ENCODE measurements at places on chromosomes 13 and 19.
A peak's percentile ranks its signal among the peaks of the same experiment; 100 is the strongest.

- no peak for DNase-seq
Observed at GRCh38 chr13:95920485-95920884, 132.7 kb downstream of the UGGT2 start.

- DNase-seq: no peak
Observed at GRCh38 chr19:6378041-6378440, 2.3 kb upstream of the PSPN start.

GRCh38 chr13:23212671-23213070 lies 31.9 kb downstream of the SGCG start:
- no peak for DNase-seq

- no peak for DNase-seq
Observed at GRCh38 chr13:61684976-61685681, 269.5 kb upstream of the PCDH20 start.

DNA sequence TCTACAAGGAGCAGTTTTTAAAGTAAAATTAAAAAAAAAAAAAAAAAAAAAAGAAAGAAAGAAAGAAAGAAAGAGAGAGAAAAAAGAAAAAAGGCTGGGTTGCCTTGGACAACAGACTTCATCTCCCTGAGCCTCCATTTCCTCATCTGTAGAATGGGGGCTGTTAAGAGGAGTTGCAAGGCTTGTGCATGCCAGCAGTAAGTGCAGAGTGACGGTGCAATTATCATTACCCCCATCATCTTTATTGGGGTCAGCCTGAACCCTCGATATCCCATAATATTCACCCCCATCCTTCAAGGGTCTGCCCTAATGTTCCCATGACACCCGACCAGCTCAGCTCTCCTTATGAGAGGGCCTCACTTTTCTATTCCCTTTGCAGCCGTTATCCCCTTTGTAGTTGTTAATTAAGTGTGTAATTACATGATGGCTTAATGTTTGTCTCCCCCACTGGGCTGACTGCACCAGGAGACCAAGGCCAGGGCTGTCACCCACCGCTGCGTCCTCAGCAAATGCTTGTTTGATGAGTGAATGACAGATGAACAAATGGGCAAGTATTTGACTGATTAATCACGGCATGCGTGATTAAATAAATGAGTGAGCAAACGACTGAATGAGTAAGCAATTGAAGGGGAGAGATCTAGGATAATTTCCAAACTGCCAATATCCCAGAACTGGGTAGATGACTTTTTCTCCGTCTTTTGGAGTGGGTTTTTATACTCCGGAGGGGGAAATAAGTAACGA lies 10.1 kb downstream of the FOSB start:
- no peak for DNase-seq

- no peak for DNase-seq
Observed at GRCh38 chr13:76813891-76814290, 72.3 kb downstream of the KCTD12 start.

- peak; percentile 30 for DNase-seq
Observed at GRCh38 chr19:13277104-13277809, 127.0 kb downstream of the IER2 start.

- DNase-seq: no peak
Observed at GRCh38 chr13:99796175-99796819, 175.3 kb downstream of the ZIC5 start.

- DNase-seq: no peak
Observed at GRCh38 chr19:20787786-20788185, 11.7 kb downstream of the ZNF66 start.

DNA sequence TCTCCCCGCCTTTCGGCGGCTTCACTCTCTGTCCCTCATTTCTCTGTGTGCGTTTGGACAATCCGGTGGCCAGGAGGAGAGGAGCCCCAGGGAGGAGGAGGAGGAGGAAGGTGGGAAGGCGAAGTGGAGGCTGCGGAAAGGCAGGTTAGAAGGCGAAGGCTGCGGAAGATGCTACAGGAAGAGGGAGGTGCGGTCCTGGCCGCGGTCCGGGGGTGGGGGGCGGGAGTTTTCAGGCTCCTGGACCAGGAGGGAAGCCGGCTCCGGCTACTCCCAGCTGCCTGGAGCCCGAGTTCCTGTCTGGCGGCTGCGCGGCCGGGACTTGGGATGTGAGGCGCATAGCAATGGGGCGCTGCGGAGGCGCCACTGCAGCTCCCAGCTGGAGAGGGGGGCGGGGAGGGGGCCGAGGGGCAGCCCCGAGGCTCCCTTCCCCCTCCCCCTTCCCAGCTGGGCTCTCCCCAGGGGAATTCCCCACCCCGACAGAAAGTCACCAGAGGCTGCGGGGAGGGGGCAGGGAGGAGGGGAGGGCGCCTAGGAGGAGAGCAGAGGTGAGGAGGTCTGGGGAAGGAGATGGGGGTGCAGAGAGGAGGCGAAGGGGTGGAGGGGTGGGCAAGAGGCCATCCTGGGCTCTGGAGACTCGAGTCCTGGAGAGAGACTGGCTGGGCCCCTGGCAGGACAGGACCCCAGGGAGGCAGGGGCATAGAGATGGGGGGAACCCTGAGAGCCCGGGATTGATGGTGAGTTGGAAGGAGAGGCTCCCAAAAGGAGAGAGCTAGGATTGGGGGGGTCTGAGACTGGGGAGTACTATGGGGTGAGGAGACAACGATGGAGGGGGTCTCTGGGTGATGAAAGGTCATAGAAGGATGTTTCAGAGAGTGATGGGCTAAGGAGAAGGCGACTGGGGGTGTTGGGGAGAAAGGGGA lies 2.0 kb downstream of the LRRC4B start:
- no peak for DNase-seq

- peak; percentile 62 for DNase-seq
Observed at GRCh38 chr19:39502640-39503417, 4.1 kb downstream of the DLL3 start.

DNA sequence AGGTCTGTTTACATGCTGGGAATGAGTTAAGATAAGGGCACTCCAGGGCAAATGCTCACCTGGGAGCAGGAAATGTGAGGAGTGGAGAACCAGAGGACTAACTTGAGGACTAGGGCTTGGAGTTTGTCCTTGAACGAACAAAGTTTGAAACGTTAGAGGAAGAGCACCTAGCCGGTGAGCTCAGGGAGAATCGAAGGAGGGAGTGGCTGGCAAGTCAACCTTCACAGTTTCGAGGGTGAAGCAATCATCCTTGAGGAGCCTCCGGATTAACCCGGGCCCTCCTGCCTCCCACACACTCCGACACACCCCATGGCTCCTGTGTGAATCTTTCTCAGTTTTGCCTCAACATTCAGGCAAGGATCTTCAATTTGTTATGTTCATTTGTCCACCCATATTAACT lies 58.6 kb downstream of the LMO7 start:
- DNase-seq: no peak

DNA sequence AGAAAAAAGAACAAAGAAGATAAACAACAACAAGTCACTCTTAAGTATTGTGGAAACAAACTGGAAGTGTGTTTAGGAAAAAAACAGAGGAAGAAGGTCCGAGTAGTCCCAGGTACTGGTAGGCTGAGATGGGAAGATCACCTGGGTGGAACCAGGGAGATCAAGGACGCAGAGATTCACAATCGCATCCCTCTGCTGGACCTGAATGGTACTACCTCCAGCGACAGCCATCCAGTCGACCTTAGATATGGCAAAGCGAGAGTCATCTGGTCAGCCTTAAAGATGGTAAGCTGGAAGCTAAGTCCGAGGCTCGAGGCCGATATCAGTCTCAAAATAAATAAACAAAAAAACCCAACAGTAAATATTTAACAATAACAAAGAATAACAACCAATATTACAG lies 44.9 kb upstream of the ZNF91 start:
- DNase-seq: no peak

DNA sequence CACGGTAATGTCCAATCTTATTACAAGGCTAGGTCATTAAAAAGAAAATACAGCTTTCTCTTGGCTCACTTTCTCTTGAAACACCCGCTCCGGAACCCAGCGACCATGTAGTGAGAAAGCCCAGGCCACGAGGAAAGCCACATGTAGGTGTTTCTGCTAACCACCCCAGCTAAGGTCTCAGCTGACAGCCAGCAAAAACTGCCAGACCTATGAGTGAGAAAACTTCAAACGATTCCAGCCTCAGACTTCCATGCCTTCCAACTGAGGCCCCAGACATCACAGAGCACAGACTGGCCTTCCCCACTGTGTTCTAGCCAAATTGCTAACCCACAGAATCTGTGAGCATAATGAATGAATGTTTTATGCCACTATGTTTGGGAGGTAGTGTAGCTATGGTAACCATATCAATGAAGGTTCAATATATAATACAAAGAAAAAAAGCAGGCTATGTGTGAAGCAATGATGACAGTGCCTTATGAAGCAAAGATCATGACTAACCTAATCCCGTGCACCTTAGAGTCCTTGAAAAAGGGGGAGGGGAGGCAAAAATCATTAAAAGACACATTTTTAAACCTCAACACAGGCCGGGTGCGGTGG lies 11.9 kb upstream of the TPTE2 start:
- no peak for DNase-seq

DNA sequence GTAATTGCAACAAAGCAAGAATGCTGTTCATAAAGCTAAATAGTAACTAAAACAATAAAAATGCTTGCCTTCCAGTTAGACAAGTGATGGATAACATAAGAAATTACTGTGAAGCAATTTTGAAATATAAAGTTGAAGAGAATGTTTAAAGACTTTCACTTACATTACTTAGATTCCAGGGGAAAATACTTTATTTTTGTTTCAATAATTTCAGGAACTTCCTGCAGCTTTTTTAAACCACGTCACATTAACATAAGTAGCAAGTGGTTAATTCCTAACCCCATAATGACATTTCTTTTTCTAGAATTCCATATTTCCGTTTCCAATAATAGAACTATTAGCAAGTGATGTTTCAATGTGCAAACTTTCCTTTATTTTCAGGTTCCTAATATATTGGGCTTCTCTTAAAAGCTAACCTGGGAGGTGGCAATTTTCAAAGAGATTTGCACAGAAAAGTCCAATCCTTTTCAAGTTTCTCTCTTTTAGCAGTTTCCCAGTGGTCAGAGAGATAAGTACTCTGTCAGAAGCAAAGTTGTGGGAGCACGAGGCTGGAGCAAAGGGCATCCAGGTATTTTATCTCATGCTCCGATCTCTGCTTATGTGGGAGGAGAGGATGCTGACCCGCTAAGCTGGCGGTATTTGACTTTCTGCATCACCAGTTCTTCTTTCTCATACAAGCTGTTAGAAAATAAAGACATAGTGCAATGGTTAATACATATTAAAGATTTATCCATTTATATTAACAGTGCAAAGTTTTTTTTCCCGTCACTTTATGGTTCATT lies 1025.3 kb downstream of the EFNB2 start:
- no peak for DNase-seq

DNA sequence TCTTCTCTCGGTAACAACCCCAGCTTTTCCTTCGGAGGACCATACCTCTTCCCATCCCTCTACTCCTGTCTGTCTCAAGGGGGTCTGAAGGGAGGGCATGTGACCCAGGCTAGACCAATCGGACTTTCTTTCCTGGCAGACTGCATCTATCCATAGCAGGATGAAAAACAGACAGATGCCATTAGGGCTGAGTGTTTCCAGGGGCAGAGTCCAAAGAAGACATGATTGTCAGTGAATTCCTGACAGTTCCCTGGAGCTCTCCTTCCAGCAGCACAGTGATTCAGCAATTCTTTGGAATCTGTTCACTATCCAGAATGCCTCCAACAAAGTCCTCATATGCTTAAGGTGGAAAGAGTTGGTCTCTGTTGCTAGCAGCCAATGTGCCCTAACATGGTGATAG lies 189.8 kb downstream of the KCTD12 start:
- DNase-seq: no peak

GRCh38 chr19:2780284-2780683 lies 2.8 kb downstream of the SGTA start:
- no peak for DNase-seq

- DNase-seq: no peak
Observed at GRCh38 chr19:33032218-33032781, 32.4 kb downstream of the RHPN2 start.

DNA sequence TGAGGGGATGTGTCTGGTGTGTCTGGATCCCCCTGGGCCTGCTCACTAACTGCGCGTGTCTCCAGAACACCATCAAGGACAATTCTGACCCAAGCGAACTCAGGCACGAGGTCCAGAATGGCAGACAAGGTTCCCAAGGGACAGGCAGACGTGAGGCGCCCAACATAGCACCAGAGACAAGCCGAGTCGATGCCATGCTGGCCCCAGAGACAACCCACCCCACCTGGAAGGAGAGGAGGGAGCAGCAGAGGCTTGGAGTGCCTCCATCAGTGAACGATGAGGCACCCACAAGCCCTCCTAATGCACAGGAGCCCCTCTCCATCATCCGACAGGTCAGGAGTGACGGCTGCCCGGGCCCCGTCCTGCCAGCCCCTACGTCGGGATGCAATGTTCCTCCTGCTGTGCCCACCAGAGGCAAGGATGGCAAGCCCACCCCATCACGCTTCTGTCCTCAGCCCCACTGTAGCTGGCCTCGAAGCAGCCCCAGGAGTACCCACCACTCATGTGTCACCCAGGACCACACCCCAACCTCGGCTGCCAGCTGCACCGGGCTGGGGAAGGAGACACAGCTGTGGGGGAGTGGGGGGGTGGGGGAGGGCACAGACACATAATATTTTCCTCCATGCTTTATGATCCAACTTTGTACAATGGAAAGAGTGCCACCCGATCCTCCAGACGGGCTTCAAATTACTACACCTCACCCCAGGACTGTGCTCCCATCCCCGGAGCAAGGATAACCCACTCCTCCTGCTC lies 11.8 kb downstream of the AP3D1 start:
- no peak for DNase-seq

DNA sequence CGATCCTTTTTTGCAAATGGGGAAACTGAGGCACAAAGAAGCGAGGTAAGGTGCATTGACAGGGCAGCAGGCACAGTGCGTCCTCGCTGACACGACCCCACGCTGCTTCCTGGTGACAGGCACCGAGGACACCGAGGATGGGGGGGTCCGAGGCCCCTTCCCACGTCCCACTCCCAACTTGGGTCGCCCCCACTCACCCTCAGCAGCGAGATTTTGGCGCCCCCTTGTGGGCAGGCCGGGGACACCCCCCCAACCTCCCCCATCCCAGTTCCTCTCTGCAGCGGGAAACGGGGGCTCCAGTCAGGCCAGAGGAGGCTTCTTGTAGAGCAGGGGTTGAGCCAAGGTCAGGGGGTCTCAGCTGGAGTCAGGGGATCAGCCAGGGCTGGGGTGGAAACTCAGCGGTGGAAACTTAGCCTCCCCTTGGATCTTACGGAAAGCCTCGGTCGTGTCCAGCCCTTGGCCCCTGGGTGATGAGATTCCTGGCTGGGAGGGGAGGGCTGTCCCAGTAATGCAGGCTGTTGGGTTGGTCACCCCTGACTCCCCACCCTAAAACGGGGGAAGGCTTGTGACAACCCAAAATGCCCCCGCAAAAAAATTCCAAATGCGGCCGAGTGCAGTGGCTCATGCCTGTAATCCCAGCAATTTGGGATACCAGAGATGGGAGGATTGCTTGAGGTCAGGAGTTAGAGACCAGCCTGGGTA lies 8.2 kb downstream of the SMIM24 start:
- DNase-seq: peak; percentile 25

DNA sequence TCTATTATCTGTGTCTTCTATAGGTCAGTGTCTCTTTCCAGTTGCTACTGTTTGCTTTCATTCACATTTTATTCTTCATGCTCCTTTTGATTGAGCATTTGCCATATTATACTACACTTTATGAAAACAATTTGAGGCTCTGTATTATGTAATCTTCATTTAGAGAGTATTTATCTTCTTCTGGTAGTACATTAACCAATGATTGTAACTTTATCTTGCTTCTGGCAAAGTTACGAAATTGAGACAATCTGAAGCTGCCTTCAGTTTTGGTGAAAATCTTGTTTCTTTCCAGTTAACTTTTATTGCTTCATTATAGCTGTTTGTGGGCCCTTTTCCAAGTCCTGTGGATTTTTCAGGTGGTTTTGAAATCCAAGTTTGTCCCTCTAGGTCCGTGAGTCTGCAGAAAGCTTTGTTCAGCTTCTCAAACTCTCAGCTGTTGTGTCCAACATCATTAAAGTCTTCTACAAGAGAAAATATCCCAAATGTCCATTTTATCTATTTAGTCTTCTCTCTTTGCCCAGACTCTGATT lies 1255.4 kb upstream of the SPRY2 start:
- no peak for DNase-seq

Data from activated CD8-positive, alpha-beta memory T cell treated with anti-CD3 and anti-CD28 coated beads for 48 hours (primary cell).